ENCODE measurements at places on chromosomes 16 and 17.

GRCh38 chr16:8797364-8798173, at the start of the genes PMM2 and TMEM186:
Gene PMM2, plus strand, starts transcription at chr16:8797839. Its CDS starts 44 bp downstream, at chr16:8797883.
Gene TMEM186, minus strand, starts transcription at chr16:8797639. Its CDS starts 25 bp downstream, at chr16:8797614.
- DNase-seq: peak; percentile 86

DNA sequence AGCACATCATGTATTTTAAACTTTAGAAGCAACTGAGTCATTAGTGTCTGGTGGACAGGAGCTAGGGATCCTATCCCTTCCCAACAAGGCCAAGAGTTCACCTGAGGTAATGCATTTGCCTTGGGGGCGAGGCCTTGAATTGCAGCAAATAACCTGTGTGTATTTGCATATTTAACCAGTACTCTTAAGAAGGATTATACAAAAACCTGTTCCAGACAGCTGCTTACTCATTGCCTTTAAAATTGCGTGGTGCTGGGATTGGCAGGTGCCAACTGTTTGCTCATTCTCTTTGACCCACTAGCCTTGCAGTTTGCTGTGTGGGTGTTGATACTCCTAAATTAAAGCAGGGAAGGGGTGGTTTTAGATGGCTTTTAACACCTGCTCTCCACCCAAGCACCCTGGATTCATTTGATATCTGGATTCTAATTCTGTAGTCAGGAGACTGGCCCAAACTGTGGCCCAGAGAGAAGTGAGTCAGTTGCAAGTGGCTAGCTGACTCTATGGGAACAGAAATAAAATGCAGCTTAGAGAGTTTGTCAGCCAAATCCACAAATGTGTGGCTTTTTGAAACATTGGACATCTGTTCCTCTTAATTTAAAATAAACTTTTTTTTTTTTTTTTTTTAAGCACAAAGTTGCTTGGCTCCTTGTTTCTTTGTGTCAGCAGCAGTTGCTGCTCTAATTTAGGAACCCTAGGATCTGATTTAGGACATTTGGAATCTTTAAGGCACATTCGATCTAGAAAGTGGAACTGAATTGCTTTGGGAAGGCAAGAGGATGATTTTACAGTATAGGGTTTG, 46.9 kb downstream of the TUBD1 start:
- no peak for DNase-seq

- no peak for DNase-seq
These were observed 2.8 kb downstream of the TSR3 start for GRCh38 chr16:1348926-1349325.

DNA sequence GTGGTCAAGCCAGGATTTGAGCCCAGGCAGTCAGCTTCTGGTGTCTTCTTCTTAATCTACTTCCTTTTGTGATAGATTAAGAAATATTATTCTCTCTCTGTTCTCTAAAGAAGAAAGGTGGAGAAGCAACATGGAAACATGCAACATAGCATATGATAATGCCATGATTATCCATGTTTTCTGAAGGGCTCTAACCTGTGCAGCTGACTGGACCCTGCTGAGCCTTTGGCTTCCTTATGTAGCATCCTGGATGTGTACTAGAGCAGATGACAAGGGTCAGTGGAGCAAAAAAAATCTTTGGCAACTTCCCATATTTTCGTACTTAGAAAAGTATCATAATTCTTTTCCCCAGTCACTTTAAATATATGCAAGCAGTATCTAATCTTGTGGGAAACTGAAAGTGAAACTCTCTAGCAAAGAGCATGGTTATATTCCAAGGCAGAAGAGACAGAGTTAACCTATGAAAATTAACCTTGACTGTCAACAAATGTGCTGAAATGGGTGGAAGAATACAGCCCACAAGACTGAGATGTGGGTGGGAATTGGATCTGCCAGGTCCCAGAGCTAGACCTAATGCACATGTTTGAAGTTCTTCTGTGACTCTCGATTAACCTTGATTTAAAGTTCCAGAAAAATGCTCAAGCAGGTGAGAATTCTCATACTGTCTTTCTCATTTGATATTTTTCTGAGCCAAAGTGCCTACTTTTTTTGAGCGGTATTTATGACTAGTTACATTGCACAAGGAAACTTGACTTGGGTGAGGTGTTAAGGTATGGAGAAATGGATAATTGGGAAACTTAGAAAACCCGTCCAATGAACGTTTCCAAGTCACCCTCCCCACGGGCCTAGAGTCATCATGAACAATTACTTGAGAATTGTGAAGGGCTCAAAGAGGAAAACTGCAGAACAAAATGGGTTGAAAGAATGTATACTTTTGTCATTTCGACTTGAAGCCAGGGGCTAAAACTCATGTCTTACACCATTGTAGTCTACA, 248.6 kb downstream of the FTO start:
- DNase-seq: peak; percentile 17

DNA sequence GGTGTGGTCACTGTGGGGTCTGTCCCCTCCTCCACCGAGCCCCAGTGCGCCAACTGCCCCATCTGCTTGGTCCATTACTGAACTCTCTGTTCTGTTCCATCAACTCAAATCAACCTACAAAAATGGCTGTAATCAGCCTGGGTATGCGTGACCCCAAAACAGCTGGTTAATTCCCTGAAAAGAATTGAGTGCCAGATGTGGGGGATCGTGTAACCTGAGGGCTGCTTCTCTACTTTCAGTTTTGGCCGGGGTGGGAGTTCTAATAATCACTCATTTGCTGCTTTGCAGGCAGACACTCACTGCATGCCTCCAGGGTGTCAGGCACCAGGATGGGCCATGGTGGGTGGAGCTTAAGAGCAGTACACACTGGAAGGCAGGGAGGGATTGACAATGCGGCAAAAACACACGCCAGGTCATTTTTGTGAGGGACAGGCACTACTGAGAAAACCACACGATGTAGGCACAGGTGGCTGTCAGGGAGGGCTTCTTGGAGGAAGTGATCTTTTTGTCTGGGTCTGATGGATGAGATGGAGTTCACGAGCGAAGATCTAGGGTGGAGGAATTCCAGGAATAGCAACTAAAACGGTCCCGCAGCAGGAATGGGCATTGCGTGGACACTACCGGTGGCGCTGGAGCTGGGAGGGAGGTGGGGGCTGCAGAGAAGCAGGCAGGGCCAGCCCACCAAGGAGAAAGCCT, 30.4 kb upstream of the SSTR5 start:
- DNase-seq: no peak

DNA sequence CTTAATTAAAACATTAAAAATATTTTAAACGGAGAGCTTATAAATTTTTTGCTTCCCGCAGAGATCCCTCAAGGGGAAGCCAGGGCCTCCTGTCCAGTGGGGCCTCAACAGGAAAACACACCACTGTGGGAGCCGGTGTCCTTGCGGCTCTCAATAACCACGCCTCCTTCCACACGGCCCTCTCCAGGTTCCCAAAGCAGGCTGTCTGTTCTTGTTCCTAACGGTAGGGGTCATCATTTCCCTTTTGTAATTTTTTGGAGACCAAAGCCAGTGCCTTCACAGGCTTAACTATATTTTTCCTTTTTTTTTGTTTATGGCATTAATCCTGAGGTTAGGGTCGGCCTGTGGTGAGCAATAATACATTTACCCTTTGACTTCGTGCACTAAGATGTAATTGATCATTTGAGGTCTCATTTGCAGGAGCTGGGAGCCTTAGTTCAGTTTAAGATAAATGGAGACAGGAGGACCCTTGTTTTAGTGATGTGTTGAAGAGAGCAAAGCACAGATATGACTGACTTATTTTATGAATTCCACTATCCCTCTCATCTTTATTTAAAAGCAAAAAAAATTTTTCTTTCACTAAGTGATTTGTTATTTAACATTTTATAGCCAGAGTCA, 77.5 kb upstream of the N4BP1 start:
- DNase-seq: peak; percentile 31

GRCh38 chr16:3659251-3659650, 4.8 kb downstream of the DNASE1 start:
- DNase-seq: no peak

DNA sequence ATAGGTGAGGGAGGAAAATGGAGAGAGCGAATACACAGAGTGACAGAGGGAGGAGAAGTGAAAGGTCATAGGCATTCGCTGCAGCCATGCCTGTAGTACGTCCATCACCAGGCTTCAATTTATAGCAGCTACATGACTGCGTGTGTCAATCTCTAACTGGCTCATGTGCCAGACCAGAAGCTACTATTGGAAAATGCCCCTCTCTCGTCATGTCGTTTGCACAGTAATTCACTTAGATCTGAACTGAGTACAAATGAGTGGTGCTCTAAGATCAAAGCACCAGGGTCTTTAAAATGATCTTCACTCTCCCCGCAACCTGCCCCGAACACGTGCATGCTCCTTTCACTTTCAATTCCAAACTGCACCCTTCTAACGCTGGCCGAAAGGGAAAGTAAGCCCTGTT, 51.3 kb downstream of the ADCY9 start:
- DNase-seq: no peak

- DNase-seq: no peak
These were observed 121.5 kb downstream of the KATNIP start for GRCh38 chr16:27671410-27671809.

DNA sequence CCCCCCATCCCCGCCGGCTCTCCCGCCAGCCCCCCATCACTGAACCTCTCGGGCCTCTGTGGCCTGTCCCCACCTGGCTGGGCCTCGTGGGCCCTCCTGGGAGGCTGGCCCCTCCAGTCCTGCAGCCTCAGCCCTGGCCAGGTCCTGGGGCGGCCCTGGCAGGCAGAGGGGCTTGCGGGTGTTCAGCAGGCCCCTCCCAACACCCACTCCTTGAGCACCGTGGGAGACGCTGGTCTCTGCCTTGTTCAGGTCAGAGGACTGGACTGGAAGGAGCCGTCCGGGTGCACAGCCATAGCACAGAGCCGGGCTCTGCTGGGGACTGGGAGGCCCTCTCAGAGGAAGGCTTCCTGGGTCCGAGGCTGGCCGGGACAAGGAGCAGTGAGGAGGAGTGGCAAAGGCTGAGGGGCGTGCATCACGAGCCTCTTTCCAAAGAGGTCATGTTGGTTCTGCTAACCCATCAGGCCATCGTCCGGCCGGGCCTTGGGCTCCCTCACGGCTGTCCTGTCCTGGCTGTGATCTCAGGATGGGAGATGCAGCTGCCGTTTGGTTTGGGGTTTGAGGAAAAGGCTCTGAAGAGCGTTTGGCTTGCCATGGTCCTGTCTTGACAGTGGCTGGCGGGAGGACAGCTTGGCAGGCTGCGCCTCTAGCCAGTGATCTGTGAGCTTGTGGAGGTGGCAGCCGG, 6.3 kb upstream of the PABPN1L start:
- DNase-seq: no peak

- no peak for DNase-seq
These were observed 46.1 kb downstream of the ZNRF1 start for GRCh38 chr16:75044800-75045361.

DNA sequence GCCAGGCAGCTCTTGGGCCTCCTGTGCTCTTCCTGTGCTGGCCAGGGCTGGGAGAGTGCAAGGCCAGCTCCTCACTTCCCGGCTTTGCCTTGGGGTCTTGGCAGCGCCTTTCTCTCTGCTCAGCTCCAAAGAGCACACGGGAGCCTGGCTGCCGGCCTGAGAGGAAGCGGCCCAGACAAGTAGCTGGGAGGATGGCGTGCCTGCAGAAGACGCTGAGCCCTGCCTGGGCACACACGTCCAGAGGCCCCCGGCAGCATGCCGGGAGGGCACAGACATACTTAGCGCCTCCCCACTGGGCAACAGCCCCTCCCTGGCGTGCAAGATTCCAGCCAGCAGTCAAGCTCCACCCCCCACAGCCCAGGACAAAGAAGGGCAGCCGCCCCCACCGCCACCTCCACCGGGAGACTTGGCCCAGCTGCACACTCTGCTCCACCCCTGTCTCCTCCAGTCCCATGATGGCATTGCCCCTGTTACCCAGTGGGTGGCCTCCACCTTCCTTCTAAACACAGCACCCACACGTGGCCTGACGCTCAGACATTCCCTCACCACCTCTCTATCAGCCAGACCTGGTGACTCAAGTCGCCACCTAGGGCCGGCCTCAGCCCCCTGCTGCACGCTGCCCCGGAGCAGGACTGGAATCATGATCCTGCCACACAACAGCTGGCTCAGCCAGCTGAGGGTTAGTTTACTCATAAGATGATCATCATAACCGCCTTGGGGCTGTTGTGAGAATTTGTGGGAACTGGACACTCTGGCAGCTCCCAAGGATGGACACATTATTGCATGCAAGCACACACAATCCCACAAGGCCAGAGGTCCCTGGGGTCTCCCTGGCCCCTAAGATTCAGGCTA, 12.4 kb downstream of the SGCA start:
- peak; percentile 89 for DNase-seq

DNA sequence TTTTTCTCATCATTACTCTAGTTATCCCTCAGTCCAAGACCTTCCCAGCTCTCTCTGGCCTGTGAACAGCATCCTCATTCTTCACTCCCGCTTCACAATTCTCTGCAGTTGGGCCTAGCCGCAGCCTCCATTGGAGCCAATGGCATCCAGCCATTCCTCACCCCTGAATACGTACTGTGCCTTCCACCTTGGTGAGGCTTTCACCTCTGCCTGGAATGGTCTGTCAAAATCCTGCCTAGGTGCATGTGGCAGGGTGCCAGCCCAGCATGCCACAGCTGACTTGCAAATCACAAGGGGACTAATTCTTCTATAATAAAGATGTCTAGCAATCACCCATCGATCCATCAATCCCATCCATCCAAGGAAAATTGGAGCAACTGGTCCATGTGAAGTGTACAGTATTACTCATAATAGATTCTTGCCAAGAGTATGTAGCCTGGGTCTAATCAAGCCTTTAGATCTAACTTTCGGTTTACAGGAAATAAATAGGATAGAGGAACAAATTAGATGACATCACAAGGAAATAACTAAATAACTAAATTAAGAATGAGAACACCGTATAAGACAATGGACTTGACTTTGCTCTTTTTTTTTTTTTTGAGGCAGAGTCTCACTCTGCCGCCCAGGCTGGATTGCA, 5.1 kb upstream of the CX3CL1 start:
- DNase-seq: no peak

DNA sequence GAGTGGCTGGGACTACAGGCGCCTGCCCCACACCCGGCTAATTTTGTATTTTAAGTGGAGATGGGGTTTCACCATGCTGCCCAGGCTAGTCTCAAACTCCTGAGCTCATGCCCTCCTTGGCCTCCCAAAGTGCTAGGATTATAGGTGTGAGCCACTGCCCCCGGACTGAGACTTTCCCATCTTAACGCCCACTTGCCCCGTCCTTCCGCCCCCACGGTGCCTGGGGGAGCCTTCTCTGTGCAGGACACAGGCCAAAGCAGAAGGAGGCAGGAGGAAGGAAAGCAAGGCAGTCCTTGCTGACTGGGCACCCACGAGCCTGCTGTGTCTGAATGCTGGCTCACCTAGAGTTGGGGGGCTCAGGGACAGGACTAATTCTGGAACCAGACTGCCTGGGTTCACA, 17.6 kb upstream of the GNG13 start:
- no peak for DNase-seq

GRCh38 chr16:11017499-11017898, 73.1 kb downstream of the CLEC16A start:
- no peak for DNase-seq

DNA sequence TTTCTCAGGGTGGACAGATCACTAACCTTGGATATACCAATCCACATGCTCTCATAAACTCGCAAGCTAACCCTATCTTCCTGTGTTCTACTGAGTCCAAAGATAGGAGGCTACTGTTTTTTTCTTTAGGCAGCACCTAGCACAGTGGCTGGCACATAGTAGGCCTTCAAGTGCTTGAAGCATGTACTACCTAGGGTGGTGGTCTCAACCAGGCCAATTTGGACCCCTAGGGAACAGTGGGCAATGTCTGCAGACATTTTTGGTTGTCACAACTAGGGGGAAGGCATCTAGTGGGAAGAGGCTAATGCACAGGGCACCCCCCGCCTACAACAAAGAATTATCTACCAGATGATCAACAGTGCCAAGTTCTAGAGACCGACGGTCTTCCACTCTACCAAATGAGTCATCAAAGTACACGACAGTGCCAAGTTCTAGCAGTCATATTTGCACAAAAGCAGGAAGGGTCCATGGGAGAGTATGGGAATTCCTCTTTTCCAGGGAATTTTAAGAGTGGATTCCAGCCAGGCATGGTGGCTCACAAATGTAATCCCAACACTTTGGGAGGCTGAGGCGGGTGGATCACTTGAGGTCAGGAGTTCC, 390.3 kb downstream of the SLC39A11 start:
- no peak for DNase-seq
